ENCODE measurements at places on chromosomes 12 and 14.

- DNase-seq, result no peak
Measured at GRCh38 chr12:123223241-123223668, 9.7 kb downstream of the MPHOSPH9 start.

DNA sequence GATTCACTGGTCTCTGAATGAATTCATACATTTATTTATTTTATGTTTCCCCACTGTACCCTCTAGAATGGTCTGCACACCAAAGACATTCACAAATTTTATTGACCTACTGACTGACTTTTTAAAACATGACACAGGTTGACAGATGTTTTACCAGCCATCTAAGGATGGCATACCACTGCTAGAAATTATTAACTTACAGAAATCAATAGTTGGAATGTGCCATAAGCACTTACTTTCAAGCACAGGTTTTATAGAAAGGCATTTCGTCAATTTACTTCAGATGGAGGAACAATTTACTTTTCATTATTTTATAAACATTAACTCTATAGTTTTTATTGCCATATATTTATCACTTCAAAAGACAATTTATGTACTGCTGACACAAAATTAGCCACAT lies 448.7 kb upstream of the FBXO33 start:
- no peak for DNase-seq

DNA sequence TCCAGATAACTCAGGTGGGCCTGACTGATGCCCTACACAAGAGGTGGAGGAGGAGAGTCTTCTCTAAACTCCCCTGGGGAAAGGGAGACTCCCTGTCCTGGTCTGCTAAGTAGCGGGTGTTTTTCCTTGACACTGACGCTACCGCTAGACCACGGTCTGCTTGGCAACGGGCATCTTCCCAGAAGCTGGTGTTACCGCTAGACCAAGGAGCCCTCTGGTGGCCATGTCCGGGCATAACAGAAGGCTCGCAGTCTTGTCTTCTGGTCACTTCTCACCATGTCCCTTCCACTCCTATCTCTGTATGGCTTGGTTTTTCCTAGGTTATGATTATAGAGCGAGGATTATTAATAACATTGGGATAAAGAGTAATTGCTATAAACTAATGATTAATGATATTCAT lies 965.5 kb downstream of the TMEM121 start:
- DNase-seq, result no peak

- no peak for DNase-seq
Measured at GRCh38 chr14:96888158-96888557, 91.0 kb downstream of the VRK1 start.

DNA sequence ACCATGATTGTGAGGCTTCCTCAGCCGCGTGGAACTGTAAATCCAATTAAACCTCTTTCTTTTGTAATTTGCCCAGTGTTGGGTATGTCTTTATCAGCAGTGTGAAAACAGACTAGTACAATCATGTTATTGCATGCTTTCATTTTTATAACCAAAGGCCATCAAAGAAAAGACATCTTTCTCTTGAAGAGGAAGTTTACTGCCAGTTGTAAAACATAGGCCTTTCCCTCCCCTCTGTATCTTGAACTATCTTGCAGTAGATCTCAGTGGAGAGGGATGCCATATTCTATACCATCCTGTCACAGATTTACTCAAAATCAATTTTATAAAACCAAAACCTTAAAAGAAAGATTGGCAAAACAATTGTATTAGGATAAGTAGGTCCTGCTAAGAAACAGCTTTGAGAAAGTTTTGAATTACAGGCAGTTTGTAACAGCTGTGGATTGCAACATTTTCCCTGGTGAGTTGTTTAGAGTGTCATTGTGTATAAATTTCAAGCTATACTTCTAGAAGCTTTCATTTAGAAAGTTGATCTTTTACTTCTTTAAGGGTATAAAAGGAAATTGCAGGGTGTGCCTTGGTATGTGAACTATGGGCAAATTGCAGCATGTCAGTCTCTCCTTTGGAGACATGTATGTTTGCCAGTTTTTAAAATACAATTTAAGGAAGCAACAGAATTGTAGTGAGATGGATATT lies 128.0 kb downstream of the ATP23 start:
- DNase-seq, result no peak

- no peak for DNase-seq
Measured at GRCh38 chr12:127567531-127567930, 699.4 kb upstream of the TMEM132C start.

- DNase-seq, result no peak
Measured at GRCh38 chr12:23169012-23169695, 544.2 kb downstream of the ETNK1 start.

DNA sequence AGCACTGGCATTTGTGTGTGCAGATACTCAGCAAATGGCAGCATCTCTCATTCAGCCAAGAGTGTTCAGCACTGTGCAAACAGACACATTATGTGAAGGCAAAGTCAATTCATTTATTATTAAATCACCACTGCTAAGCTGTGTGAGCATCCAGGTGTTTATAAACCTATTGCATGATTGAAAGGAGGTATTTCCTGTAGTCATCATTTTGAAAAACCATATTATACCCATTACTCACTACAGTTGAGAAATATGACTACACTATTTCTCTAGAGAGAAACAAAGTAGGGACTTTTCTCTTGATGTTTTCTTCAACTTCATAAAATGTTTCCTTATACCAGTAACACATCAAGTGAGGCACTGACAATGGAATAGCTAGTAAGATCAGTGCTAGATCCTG lies 13.7 kb downstream of the SPX start:
- no peak for DNase-seq

DNA sequence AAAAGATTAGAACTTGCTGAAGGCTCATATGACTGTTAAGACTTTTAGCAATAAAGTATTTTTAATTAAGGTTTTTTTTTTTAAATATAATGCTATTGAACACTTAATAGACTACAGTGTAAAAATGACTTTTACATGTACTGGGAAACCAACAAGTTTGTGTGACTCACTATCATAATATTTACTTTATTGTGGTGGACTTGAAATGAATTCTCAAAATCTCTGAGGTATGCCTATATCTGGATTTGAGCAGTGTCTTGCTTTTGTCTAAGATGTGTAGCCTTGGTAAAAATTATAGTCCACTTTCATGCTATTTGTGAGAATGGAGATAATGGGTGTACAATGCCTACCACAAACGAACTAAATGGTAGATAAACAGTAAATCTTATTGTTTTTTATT lies 33.9 kb upstream of the NAV3 start:
- DNase-seq, result no peak

DNA sequence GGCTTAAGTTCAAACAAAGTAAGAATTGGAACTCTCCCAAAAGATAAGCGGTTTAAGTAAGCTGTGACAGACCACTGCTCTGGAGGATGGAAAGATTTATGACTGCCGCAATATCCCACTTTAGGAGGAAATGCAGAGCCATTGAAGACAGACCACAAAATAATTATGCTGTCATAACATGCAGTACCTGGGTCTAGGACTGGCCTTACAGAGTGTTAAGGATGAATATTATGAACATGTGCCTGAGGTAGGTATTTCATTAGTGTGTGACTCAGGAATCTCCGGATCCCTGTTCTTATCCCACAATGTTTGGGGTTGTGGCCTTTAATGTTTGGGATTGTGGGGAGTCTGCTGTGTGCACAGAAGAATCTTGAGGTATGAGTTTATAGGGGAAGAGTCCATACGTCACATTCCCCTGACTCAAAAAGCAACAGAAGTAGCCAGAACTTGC lies 114.9 kb downstream of the SAMD4A start:
- DNase-seq, result no peak

DNA sequence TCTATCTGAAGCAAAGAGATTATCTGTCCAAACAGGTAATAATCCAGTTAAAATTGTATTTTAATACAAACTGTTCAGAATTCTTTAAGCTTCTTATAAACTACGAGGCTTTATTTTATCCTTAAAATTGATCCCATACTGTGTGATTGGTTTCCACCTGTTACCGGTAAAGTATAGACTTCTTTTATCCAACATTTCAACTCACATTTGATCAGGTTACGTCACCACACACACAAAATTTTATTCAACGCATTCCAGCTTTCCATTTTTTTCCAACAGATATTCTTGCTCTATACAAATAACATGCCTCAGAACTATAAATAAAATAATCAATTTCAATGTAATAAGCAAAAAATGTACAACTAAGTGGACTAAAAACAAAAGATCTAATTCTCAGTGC lies 4.5 kb downstream of the NOVA1 start:
- DNase-seq, result no peak

DNA sequence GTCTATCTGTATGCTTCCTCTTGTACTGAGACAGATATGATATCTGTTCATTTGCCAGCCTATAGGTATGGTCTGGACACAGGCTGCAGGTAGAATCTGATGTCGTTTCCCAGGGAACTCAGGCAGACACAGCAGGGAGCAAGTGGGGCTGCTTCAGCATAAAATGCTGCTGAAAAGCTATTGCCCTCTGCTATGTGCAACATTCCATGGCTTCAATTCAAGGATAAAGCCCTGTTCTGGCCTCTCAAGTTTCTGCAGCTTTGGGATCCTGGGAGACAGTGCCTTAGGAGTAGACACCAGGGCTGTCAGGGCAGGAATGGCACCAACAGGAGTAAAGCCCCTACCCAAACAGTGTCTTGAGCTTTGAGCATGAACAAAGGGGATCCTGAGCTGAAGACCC lies 173.5 kb downstream of the SLC41A2 start:
- no peak for DNase-seq

GRCh38 chr12:70321191-70321590 lies 44.9 kb upstream of the KCNMB4 start:
- no peak for DNase-seq

DNA sequence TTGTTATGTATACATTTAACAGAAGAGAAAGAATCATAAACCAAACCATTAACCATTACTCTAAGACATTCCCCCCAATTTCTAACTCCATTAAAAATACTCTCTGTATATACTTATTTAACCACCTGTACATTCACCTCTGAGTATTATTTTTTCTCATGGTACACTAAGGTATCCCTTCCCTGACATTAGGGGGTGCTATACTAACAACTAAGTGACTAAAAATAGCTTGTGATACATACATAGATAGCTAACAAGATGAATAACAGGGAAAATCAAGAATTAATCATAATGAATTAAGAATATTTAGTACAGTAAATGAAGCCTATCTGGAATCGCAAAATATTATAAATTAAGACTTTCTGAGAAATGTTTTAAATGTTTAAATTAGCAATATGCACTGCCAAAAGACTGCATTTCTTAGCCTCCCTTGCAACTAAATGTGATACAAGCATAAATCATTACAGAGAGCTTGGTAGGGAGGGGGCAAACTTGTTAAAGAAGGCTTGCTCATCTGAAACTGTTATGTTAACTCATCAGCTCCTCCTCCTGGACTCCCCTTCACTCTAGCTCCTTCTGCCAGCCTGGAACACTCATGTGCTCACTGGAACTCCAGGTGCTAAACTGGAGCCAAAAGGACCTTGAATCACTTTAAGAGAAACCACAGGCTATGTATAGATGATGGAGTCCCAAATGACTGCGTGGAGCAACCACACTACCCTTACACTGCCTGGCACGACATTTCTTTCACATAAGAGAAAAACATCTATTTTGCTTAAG lies 14.9 kb downstream of the C2CD5 start:
- no peak for DNase-seq

DNA sequence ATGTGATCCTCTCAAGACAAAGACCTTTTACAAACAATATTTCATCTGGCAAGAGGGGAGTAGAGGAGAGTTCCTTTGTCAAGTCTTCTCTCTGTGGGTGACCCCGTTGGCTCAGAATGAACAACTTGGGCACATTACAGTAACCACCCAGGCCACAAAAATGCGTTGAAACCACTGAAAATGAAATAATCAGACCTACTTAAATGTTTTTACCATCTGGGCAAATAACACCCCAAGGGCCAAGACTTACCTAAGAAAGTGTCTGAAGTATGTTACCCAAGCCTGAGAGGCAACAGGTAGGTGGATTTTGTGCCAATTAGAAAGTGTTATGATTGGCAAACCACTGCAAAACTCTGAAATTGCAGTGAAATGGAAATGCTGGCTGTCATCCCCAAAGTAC lies 1.3 kb downstream of the TC2N start:
- DNase-seq, result no peak

DNA sequence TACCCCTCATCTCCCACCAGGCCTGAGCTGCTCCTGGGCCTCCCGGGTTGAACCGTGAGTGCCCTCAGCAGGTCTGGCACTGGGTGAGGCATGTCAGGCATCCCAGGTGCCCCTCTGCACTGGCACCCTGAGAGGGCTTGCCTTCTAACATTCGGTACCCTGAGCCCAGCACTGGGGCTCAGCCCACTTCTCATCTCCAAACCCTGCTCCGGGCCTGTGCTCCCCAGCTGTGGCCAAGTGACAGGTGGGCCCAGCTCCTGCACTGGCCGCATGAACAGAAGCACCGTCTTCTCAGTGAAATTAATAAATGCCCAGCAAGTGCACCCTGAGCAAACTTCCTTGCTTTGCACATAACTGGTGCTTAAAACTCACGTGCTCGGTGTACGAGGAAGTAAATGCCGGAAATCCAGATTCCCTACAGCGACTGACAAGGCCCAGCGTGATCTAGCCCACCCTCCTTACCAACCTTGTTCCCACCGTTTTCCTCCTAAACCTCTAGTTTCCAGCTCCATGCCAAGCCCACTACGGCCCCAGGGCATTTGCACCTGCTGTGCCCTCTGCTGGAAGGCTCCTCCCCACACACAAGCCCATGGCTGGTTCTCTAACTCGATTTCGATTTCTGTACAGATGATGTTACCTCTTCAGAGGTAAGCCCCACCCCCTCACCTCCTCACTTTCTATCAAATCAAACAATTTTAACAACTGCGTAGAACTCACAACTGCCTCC lies 115.2 kb upstream of the NCOR2 start:
- no peak for DNase-seq

- DNase-seq, result no peak
Measured at GRCh38 chr12:19946550-19946949, 421.8 kb upstream of the PDE3A start.

All from coronary artery (tissue), 2 donors.